ENCODE measurements at places on chromosomes 5 and 9. TPM values are rescaled to one million over a fixed set of nuclear protein-coding genes. Genes with fewer than 3 reads are reported as not detected.
A peak's percentile ranks its signal among the peaks of the same experiment; 100 is the strongest.

DNA sequence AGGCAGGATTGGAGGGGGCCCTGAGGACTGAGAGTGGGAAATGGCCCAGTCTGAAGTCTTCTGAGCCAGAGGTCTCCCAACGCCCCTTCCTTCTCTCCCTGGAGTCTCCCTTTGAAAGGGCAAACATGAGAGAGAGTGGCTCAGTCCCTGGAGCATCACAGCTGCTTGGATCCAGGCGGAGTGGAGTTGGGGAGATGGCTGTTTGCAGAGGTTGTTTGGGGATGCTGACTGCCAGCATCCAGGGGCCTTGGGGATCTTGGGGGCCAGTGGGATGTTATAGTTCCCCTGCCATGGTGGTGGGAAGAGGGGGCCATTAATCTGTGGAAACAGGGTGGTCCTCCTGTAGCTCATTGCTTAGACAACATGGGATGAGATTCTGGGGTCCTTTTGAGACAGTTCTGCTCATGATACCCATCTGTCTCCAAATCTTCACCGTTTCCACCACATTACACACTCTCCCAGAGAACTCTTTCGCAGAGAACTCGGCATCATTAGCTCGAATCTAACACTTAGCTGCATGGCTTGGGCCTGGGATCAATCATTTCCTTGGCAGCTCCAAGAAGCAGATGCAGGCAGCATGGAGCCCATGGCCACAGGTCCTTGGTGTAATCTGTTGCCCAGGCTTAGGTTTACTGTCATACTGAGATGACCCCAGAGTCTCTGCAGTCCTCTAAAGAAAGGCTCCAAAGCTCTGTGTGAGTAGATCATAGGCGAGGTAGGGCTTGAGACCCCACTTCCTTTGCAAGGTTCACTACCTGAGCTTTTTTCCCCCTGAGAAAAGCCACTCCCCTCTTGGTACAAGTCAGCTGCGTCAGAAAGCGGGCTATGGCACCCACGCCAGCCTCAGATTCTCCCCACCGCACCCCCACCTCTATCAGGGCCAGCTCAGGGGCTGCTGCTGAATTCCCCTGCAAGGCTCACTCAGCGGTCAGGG is 54.4 kb upstream of the SH3PXD2B start:
- DNase-seq: no peak

Gene KLHL9
- total RNA-seq: 13.1 TPM

DNA sequence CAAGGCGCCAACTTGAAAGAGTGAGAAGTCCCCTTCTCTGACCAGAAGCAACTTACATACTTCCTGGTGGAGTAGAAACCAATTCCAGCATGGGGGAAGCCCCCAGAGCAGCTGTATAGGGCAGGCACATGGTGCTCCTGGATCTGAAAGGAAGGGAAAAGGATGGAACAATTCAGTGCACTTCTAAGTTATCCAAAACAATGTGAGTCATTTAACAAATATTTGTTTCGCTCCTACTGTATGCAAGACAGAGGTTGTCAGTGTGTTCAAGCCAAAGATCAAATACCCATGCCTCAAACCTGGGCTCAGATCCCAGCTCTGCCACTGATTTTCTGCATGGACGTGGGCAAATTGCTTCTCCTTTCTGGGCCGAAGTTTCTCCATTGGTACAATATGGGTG is 67.1 kb downstream of the LHX2 start:
- peak; percentile 43 for DNase-seq

GRCh38 chr9:105932276-105932675 is 237.9 kb downstream of the TMEM38B start:
- DNase-seq: no peak

GRCh38 chr9:98971168-98971914 is 27.6 kb downstream of the COL15A1 start:
- no peak for DNase-seq

Gene NOXA1
- 0.14 TPM for total RNA-seq

DNA sequence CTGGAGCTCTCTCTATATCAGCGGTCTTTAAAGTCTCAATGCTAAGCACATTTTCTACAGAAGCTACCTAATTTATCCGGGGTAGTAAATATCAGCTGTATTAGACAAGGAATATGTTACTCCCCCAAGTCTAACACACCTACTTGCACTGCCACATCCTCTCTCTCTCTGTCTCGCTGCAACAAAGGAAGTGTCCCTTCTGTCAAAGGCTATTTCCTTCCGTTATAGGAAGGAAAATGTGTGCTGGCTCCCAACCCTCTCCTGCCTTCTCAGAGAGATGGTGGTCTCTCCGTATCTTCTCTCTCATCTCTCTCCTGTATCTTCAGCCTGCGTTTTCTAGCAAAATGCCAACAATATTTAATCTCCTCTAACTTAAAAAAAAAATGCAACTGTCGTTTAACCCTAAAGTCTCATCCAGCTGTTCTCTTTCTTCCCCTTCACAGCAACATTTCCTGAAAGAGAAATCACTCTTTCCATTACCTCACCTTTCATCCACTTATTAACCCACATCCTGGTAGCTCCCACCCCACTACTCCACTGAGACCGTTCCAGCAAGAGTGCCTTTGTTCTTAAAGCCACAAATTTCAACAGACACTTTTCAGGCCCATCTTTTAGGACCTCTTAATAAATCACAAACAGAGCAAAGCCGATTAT is 2.3 kb downstream of the TTF1 start:
- DNase-seq: no peak

Gene TRIP13
- 66.7 TPM for total RNA-seq

Gene CDX1
- total RNA-seq: not detected

DNA sequence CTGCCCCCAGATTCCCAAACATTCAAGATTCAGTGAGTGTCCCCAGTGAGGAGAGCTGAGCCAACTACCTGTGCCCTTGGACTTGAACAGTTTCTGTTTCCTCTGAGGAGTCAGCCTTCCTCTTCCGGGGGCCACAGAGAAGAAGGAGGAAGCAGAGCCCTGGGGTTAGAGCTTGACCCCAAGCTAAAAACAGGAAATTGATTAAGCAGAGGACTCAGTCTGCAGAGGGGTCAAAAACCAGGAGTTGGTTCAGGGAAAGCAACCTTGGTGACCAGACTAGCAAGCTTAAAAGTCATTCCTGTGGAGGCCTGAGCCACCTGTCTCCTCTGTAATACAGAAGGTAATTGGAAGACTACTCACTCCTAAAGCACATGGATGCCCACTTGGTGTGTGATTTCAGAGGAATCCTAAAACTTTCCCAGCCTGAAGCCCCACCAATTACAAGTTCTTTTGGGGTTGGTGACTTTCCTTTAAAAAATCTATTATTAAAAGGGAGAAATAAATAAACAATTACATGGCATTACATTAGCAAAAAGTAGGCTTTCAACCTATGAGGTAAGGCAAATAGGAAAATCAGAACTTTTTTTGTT is 64.2 kb upstream of the SELENOP start:
- DNase-seq: no peak

Gene IL13
- not detected for total RNA-seq

- no peak for DNase-seq
Observed at GRCh38 chr5:74140409-74140808, 500.1 kb downstream of the ENC1 start.

Gene EFNA5
- total RNA-seq: 28.1 TPM

- peak; percentile 63 for DNase-seq
Observed at GRCh38 chr9:20873240-20873865, 158.1 kb downstream of the HACD4 start.

All from epithelial cell of proximal tubule (primary cell).